ENCODE measurements at places on chromosomes 12 and 14.

- DNase-seq = no peak
Measured at GRCh38 chr14:90003526-90004307, 48.0 kb downstream of the TDP1 start.

- no peak for DNase-seq
Measured at GRCh38 chr12:66640691-66641460, 38.0 kb downstream of the GRIP1 start.

- no peak for DNase-seq
Measured at GRCh38 chr12:124621296-124621660, 53.9 kb upstream of the NCOR2 start.

GRCh38 chr12:121808623-121809022, 4.8 kb downstream of the SETD1B start:
- DNase-seq = no peak

DNA sequence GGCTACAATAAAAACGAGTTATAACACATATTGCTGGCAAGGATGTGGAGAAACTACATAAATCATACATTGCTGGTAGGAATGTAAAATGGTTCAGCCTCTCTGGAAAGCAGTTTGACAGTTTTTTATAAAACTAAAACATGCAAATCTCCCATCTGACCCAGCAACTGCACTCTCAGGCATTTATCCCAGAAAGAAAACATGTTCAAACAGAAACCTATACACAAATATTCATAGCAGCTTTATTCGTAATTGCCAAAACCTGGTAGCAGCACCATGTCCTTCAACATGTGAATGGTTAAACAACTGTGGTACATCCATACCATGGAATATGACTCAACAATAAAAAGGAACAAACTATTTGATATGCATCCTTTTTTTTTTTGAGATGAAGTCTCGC, 10.1 kb upstream of the TMCC3 start:
- DNase-seq = no peak

All from activated CD4-positive, alpha-beta T cell treated with anti-CD3 and anti-CD28 coated beads, Interleukin-2, amount 50 U/mL, for 4 hours (primary cell).